ENCODE measurements at places on chromosomes 5 and 9.

GRCh38 chr9:86573886-86574285 is 219.7 kb upstream of the TUT7 start:
- DNase-seq: no peak

GRCh38 chr9:6183227-6183551 is 32.4 kb upstream of the IL33 start:
- DNase-seq: no peak

GRCh38 chr5:55593115-55593472 is 58.3 kb upstream of the PLPP1 start:
- no peak for DNase-seq

GRCh38 chr5:68114378-68115040 is 101.0 kb upstream of the PIK3R1 start:
- no peak for DNase-seq

- no peak for DNase-seq
Measured at GRCh38 chr9:92066168-92066567, 49.0 kb downstream of the SPTLC1 start.

GRCh38 chr5:77204967-77205366 is 5.5 kb upstream of the PDE8B start:
- DNase-seq: no peak

GRCh38 chr5:60352992-60353599 is 346.9 kb downstream of the DEPDC1B start:
- no peak for DNase-seq

DNA sequence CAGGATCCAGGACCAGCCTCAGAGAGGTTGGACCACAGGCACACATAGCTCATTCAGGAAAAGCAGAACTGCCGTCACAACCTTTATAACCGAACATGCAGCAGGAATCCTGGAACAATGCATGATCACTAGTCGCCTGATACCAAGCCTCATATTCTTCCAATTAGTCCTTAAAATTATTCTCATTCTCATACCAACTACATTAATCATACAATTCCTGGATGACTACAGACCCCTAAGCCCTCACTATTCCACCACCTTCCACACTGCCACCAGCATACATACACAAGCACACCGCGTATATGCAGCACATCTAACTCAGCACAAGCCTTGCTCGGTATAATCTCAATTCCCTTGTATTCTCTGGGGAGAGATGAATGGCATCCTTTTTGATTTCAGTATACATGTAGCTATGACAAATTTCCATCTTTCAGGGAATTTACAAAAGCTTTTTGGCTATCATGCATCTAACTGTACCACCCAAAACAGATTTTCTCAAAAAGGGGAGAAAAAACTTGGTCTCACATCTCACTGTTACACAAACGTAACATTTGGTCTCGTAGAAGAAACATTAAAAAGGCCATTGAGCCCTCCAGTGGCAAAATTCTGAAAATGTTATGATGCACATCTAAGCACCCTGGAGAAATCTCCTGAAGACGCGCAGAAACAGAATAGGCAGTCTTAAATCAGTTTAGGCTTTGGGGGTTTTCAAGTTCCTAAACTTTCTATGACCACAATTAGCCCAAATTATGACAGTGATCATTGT is 46.2 kb downstream of the MCTP1 start:
- no peak for DNase-seq

DNA sequence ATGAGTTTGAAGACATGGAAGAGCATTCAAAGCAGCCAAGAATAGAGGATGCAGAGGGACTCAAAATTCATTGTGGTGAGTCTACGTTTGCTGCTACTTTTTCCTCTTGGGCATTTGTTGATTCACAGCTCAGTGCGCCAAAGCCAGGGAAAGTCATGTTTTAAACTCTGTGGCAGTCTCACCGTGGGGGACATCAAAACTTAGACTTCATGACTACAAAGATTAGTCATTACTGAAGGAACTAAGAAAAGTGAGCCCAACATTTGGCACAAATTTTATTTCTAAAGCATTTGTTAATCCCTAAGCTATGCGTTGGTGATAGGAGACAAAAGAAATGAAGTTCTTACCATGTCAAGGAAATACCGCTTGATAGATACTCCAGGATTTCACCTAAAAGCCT is 73.7 kb upstream of the MTAP start:
- DNase-seq: no peak

DNA sequence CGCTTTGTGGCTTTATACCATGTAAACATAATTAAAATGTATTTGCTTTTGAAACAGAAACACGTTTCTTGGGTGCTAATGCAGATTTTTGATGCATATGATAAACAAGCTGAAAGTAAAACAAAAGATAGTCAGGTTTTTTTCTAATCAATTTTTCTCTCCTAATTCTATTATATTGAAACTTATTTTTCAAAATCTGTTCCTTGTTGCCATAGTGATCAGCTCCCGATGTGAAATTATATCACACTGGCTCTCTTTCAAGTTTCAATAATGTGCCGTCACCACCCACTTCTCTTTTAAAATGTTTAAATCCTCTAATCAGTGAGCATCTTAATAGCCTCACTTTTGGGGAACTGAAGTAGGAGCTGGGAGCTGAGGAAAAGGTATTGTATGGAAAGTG is 36.4 kb upstream of the DAPK1 start:
- DNase-seq: no peak

- no peak for DNase-seq
Measured at GRCh38 chr5:103849934-103850333, 287.3 kb upstream of the NUDT12 start.

DNA sequence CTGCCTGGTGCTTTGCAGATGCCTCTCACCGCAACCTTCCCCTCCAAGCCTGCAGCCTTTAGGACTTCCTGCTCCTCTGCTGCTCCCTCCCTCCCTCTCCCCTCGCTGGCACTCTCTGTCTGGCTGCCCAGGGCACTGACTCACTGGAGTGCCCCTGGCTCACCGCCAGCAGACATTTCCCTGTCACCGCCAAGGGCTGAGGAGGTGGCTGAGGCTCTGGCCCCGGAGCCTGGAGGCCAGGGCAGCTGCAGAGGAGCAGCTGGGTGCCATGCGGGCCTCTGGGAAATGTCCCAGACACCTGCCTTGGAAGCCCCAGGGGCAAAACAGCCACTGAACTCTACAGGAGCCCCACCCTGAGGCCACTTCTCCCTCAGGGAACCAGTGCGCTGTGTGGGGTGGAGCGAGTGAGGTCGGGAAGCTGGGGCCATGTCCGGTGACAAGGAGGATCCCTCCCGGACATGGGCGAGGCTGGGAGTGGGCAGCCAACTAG is 53.4 kb downstream of the TENT4A start:
- no peak for DNase-seq

DNA sequence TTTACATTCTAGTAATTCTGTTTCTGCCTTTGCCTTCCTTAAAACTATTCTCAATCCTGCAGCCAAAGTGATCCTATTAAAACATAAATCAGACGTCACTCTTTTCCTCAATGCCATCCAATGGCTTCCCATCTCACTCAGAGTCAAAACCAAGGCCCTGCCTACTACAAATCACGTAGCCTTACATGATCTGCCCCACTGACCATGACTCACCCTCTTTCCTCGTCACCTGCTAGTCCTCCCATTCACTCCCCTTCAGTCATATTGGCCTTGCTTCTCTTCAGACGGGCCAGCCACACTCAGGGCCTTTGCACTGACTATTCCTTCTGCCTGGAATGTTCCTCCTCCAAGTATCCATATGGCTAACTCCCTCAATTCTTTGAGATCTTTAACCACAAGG is 39.0 kb upstream of the DMXL1 start:
- DNase-seq: no peak

DNA sequence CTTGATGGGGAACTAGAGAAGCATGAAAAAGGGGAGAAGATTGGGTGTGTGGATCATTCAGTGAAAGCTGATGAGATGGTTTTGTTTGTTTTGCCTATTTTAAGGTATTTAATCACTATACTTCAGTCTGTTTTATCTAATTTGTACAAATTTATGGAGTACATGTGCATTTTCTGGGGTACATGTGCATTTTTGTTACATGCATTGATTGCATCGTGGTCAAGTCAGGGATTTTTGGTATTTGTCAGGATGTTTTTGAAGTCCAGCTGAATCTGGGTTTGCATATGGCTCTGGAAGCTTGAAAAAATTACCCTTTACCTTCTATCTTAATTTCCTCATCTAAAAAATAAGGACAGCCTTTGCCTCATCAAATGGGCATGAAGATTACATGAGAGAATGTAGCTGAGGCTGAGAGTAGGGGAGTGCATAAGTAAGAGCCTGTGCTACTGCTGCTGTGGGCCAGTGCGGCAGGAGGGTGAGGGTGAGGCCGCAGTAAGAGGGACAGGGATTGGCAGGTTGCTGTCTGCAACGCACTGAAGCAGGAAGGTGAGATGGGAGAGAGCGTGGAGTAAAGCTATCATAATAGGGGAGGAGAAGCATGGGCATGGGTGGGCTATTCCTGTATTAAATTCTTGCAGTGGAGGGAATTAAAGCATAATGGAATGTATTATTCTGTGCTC is 139.8 kb downstream of the NPR3 start:
- no peak for DNase-seq

DNA sequence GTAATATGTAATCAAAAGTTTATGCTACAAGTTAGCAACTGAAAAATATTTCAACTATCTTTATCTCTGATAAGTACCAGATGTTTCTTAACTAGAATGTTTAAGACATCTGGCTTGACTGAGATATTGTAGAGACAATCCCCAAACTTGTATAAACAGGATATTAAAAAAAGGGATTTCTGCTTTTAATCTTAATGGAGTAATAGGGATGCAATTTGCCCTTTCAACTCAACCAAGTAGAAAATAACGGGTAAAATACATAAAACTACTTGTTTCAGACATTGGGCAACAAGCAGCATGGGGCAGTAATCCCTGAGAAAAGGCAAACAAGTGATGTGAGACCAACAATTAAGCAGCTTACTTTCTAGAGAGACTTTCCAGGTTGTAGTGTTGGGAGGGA is 9.4 kb upstream of the ADAMTS12 start:
- no peak for DNase-seq

GRCh38 chr5:144469106-144469505 is 298.4 kb downstream of the KCTD16 start:
- no peak for DNase-seq

- DNase-seq: peak; percentile 38
Measured at GRCh38 chr5:7391215-7391614, 4.7 kb upstream of the ADCY2 start.

DNA sequence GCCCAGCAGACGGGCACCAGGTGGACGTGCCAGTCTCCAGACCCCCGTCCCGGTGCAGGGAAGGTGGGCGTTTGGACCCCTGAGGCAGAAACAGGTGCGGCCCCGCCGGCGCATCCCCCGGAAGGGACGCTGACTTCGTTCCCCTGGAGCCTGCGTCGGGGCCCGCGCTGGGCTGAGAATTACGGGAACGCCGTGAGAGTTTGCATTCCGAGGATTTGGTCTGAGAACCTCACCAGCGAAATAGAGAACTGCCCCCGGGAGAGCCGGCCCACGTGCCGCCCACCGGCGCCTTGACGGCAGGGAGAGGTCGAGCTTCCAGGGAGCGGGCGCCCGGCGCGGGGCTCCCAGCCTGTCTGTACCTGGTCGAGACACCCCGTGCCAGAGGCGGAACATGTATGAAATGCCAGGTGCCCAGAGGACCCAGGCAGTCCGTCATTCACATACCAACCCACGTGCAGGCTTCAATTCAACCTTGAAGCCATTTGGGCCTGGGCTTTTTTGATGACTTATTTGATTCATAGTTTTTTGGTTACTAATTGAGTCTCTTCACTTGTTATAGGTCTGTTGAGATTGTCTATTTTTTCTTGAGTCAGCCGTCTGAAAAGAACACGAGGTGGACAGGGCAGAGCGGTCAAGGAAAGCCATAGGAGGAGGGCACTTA is 877 bp upstream of the CAMSAP1 start:
- no peak for DNase-seq

DNA sequence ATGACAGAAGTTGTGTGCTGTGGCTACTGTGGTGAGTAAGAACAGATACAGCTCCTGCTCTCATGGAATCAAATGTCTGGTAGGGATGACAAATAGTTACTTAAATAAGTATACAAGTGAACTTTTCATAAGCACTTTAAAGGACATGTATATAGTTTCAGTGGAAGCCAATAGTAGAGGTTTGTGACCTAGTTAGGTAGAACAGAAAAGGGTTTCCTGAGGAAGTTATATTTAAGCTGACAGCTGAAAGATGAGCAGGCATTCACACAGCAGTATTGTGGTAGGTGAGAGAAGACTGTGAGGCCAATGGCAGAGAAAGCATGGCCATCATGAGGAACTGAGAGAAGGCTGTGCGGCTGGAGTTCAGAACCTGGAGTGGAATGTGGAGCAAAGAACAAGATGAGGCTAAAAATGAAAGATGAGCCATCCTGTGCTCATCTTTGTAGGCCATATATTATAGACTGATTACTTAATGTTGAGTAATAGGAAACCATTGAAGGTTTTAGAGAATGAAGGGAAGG is 15.4 kb downstream of the FAM174A start:
- DNase-seq: no peak

- no peak for DNase-seq
Measured at GRCh38 chr5:139149477-139150199, 48.5 kb downstream of the SIL1 start.

- no peak for DNase-seq
Measured at GRCh38 chr5:85576666-85577065, 1041.1 kb upstream of the COX7C start.

DNA sequence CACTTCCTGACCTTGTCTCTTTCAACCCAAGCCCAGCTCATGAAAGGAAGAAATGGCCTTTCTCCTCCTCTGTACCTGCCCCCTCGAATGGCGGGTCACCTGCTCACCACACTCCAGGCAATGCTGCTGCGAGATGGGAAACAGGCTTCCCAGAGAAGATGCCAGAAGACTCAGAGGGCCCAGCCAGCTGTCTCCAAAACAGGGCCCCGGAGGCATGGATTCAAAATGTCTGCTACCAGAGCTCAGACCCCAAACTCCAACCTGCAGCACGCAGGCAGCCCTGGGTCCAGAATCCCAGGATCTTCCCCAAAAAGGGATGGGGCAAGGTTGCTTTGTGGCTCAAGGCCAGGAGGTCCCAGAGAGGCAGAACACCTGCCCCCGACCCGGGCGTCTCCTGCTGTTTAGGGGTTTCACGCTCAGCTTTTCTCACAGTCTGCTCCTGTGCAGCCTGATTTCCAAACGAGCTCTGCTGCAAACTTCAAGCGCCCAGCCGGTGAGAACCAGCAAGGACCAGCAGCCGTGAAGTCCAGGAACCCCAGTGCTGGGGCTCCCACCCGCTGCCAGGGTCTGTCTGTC is 42.5 kb downstream of the VAV2 start:
- DNase-seq: no peak

GRCh38 chr9:119071636-119072035 is 297.6 kb downstream of the BRINP1 start:
- no peak for DNase-seq

DNA sequence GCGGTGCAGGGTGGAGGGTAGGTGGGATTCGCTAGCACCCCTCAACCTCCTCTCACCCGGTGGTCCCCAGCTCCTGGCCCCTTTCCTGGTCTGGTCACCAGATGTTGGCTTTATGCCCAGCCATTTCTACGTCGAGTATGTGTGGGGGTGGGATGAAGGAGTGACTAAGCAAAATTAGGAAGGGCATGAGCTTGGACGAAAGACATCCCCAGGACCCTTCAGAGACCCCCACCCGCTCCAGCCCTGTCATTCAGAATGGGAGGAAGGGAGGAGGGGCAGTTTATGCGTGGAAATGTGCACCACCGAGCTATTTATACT is 742 bp downstream of the BHMT2 start:
- DNase-seq: no peak

GRCh38 chr9:113572076-113572861 is 108.7 kb downstream of the RGS3 start:
- no peak for DNase-seq

Data from iPS DF 19.7 (cell line).